ENCODE measurements at places on chromosomes 13 and 19.

DNA sequence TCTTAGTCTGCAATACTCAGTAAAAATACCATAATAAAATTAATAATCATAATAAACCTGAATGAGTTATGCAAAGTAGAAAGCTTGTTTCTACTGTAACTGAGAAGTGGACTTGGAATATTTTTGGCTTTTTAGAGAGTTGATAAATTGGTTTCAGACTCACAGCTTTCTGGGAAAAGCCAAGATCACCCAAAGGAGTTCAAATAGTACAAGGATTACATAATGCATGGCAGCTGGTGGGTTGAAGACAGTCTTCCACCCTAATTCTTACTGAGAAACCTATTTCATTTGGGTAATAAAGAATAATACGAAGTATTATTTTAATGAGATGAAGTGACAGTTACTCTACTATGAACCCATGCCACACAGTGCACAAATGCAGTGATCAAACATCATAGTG is 139.4 kb upstream of the KLF12 start:
- no peak for DNase-seq

DNA sequence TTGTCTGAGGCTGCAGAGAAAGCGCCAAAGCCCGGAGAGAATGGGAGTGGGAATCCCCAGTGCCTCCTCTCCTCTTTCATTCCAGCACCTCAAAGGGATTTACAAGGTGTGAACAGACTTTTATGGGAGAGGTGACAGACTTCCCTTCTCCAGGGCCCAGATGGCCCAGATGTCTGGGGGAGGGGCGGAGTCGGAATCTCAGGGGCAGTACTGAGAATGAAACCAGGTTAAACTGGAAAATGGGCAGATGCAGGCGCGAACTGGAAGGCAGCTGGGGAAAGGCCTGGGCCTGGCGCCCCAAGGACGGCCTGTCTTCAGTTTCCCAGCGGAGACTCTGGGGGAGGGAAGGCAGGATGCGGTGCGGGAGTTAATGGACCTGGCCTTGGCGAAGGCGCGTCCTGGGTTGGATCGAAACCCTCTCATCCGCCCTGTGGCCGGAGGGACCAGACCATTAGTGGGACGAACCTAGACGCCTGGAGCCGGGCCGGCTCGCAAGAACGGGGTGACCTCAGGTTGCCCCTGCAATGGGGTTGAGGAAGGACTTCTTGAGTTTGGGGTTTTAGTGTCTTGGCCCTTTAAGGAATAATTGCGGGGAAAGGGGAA is 592 bp upstream of the TRIP10 start:
- DNase-seq, result peak; percentile 54

DNA sequence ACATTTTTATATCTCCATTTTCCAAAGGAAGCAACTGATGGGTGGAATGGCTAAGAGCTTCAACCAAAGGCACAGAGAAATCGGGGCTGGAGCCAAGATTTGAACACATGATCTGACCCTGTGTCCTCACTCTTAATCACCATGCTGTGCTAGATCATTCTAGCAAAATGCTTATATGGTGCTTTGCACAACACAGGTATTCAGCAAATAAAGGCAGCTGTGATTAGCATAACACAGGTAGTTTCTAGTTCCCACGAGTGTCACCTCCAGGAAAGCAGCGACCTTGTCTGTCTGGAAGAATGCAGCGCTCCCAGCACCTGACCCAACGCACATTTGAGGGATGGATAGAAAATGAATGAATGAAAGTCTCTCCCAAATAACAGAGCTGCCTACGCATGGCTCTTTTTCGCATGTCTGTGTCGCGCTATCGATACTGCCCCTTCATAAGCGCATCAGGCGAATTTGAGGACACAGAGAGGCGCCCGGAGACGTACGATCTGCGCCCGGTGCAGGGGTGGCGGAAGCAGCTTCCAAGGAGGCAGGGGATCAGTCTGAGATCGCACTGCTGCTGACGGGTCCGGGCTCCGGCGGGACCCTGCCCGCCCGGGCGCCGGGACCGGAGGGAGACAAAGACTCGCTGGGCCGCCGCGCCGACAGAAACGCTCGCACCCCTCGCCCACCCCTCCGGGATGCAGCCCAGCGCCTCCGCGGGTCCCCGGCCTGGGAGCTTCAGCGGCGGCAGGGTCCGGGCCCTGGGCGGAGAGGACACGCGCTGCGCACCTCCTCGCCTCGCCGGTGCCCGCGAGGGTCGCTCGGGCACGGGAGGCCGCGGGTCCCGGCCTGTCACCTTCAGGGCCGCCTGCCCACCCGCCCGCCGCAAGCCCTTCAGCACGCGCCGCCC is 609 bp downstream of the EPS15L1 start:
- no peak for DNase-seq

GRCh38 chr13:39364947-39365468 is 238.0 kb downstream of the LHFPL6 start:
- no peak for DNase-seq

GRCh38 chr13:51202477-51203046 is 19.6 kb upstream of the FAM124A start:
- no peak for DNase-seq

Data from NCI-H774 (cell line).